ENCODE measurements at places on chromosomes 3 and 15. TPM values are rescaled to one million over a fixed set of nuclear protein-coding genes. Genes with fewer than 3 reads are reported as not detected.

- no peak overlapping the region for H3K4me3 ChIP-seq
- H3K36me3 ChIP-seq = no peaks in the 10 kb centered on the region
- DNase-seq = no peak
- no peaks in the 10 kb centered on the region for H3K4me1 ChIP-seq
- no peaks in the 10 kb centered on the region for H3K27me3 ChIP-seq
Observed at GRCh38 chr3:51044982-51045381, 340.1 kb upstream of the MANF start.

GRCh38 chr3:57911593-57911992 lies 96.6 kb upstream of the FLNB start:
- H3K4me3 ChIP-seq = no peak overlapping the region
- H3K4me1 ChIP-seq = peaks cover 84% of the 10 kb centered on the region
- H3K27me3 ChIP-seq = no peaks in the 10 kb centered on the region
- DNase-seq = no peak
- peak overlapping the region; percentile 66 for H3K27ac ChIP-seq

- H3K4me1 ChIP-seq = no peaks in the 10 kb centered on the region
- no peaks in the 10 kb centered on the region for H3K36me3 ChIP-seq
- no peak for DNase-seq
- H3K4me3 ChIP-seq = no peak overlapping the region
Observed at GRCh38 chr3:191889756-191890155, 428.8 kb downstream of the PYDC2 start.

PCOLCE2 gene
- total RNA-seq = 23.0 TPM

DNA sequence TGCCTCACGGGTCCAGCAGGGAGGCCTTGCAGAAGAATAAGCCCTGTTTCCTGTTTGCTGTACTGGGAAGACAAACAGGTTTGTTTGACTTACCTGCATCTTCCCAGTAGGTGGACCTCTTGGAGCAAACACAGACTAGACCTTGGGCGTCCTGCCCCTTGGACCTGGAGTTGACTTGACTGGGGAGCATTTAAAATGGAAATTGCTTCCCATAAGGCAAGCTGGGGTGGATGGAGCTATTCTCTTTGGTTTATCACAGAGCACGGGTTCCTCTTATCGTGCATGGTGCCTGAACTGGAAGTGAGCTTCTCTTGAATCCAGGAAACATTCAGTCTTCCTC lies 151.4 kb downstream of the RPLP1 start:
- H3K27ac ChIP-seq = no peak overlapping the region
- H3K27me3 ChIP-seq = no peaks in the 10 kb centered on the region
- no peak for DNase-seq

DNA sequence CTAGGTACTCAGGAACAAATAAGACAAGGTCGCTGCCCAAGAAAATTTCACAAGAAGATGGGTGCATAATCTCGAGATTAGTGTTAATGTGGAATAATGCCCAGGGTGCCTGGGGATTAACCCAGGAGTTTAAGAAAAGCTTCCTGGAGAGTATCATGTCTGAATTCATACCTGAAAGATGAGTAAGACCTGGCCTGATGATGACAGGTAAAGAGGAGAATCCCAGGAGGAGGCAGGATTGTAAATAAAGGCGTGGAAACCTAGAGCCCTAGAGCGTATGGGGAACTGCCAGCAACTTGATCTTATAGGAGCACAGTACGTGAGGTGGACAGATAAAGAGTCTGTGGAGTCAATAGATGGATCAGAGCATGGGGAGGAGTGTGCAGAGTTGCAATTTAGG lies 43.0 kb downstream of the ARRDC4 start:
- DNase-seq = no peak
- H3K36me3 ChIP-seq = no peaks in the 10 kb centered on the region
- H3K27me3 ChIP-seq = no peaks in the 10 kb centered on the region
- no peaks in the 10 kb centered on the region for H3K4me1 ChIP-seq
- H3K4me3 ChIP-seq = no peak overlapping the region
- H3K27ac ChIP-seq = no peak overlapping the region

IRAK2 gene
- 1.1 TPM for total RNA-seq

DNA sequence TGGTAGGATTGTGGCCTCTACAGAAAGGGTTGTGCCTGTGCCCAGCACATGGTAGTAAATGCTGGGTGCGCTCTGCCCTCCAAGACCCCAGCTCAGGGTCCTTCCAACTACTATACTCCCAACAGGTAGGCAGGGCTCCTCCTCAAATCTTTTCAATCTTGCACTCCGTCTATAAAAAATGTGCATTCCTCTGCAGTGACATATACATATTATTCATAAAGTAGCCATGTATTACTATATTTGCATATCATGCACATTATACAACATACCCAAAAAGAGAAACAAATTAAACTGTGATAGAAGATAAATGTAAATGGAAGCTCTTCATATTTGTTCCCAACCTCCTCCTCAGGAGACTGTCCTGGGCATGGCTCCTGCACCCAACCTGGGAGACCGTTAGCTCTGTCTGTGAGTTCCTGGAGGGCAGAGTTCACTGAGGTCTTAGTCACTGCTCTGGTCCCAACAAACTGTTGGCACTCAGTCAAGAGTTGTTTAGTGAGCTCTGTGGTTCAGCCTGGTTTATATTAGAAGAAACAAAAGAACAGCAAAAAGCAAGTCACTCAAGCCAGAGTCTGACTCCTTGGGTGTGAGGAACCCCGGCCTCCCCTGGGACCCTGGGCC lies 47.7 kb upstream of the GRIP2 start:
- H3K27ac ChIP-seq = no peak overlapping the region
- H3K4me3 ChIP-seq = no peak overlapping the region
- no peaks in the 10 kb centered on the region for H3K36me3 ChIP-seq
- H3K4me1 ChIP-seq = no peaks in the 10 kb centered on the region

DNA sequence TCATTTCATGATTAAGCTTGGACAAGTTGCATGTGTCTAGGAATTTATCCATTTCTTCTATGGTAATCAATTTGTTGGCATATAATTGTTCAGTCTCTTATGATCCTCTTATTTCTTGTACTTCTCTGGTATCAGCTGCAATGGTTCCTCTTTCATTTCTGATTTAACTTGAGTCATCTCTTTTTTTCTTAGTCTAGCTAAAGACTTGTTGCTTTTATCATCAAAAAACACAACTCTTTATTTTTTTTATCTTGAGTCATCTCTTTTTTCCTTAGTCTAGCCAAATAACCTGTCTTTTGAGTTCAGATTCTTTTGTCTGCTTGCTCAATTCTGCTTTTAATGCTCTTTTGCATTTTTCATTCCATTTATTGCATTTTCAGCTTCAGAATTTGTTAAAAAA lies 37.3 kb downstream of the UBE3A start:
- H3K27me3 ChIP-seq = no peaks in the 10 kb centered on the region
- no peaks in the 10 kb centered on the region for H3K4me1 ChIP-seq
- no peak overlapping the region for H3K4me3 ChIP-seq
- no peak overlapping the region for H3K27ac ChIP-seq
- peaks cover 17% of the 10 kb centered on the region for H3K36me3 ChIP-seq

- DNase-seq = no peak
- peaks cover 29% of the 10 kb centered on the region for H3K4me1 ChIP-seq
- no peak overlapping the region for H3K4me3 ChIP-seq
- H3K36me3 ChIP-seq = no peaks in the 10 kb centered on the region
- H3K27me3 ChIP-seq = no peaks in the 10 kb centered on the region
Observed at GRCh38 chr3:128753715-128754114, 27.7 kb downstream of the RAB7A start.

ASB14 gene
- not detected for total RNA-seq

SYNM gene
- total RNA-seq = 731 TPM

DNA sequence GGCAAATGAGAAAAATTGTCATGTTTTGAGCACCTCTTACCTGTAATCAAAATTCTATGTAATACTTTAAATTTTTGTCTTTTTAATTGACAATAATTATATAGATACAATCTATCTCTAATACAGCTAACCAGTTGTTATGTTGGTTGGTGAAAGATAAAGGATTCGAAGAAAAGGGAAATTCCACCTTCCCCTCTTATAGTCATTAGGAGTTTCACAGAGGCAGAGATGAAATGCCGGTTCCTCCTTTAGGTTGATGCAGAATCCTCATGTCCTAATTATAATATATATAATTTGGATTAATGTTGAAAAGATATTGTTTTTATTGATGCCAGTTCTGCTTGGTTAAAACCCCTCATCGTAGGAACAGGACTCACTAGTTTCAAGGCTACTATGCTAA lies 67.1 kb downstream of the LRCH3 start:
- no peaks in the 10 kb centered on the region for H3K27me3 ChIP-seq
- H3K27ac ChIP-seq = no peak overlapping the region
- peaks cover 12% of the 10 kb centered on the region for H3K36me3 ChIP-seq
- no peak for DNase-seq
- H3K4me1 ChIP-seq = no peaks in the 10 kb centered on the region

GRCh38 chr3:66497288-66497984 lies 3.4 kb downstream of the LRIG1 start:
- H3K27ac ChIP-seq = peak overlapping the region; percentile 97
- peak overlapping the region; percentile 90 for H3K4me3 ChIP-seq
- H3K4me1 ChIP-seq = peaks cover 58% of the 10 kb centered on the region
- DNase-seq = no peak

- no peaks in the 10 kb centered on the region for H3K4me1 ChIP-seq
- H3K36me3 ChIP-seq = no peaks in the 10 kb centered on the region
- H3K27me3 ChIP-seq = no peaks in the 10 kb centered on the region
- H3K27ac ChIP-seq = no peak overlapping the region
Observed at GRCh38 chr3:189909139-189909538, 211.6 kb downstream of the P3H2 start.

- H3K36me3 ChIP-seq = no peaks in the 10 kb centered on the region
- H3K27ac ChIP-seq = no peak overlapping the region
- DNase-seq = no peak
- no peak overlapping the region for H3K4me3 ChIP-seq
Observed at GRCh38 chr3:46492890-46493547, 4.8 kb upstream of the RTP3 start.

PLSCR4 gene
- 58.8 TPM for total RNA-seq

DNA sequence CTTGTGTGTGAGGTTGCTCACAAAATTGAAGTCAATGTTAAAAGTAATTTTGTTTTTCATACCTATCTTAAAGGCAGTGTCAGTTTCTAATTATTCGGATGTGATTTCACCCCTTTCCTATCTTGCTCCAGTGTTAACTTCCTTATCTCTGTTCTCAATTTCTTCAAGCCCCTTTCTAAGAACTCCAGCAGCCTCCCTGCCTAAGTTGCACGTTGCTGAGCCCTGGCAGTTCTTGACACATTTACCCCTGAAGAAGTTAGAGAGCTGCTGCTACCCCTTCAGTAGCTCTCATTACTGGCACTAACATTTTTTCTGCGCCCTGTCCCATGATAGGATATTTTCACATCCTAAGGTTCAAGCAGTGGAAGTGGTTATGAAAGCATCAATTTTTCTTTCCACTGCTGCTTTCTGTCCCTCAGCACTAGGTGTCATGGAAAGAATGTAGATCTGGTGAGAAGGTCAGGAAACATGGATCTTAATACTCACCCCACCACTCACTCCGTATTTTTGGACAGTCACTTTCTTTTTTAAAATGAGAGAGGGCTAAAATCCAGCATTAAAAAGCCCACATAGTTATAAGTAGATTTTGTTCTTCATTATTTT lies 62.9 kb downstream of the OPA1 start:
- no peaks in the 10 kb centered on the region for H3K27me3 ChIP-seq
- no peaks in the 10 kb centered on the region for H3K4me1 ChIP-seq
- no peak overlapping the region for H3K4me3 ChIP-seq
- no peak overlapping the region for H3K27ac ChIP-seq
- DNase-seq = no peak

RARRES1 gene
- 13.0 TPM for total RNA-seq

DNA sequence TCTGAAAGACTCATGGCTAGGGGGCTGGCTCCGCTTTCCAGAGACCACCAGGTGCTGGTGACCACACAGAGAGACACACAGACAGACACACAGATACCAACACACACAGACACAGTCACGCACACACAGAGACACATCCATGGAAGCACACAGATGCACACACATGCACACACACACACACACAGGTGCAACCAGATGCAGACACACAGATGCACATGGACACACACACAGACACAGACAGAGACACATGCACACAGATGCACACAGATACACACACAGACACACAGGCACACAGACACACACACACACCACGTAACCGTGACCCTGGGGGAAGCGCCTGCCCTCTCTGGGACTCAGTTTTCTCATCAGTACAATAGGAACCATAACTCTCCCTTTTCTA lies 132.2 kb downstream of the WNT7A start:
- H3K4me1 ChIP-seq = no peaks in the 10 kb centered on the region
- no peak for DNase-seq
- H3K27me3 ChIP-seq = no peaks in the 10 kb centered on the region
- H3K4me3 ChIP-seq = no peak overlapping the region
- no peak overlapping the region for H3K27ac ChIP-seq
- no peaks in the 10 kb centered on the region for H3K36me3 ChIP-seq

DNA sequence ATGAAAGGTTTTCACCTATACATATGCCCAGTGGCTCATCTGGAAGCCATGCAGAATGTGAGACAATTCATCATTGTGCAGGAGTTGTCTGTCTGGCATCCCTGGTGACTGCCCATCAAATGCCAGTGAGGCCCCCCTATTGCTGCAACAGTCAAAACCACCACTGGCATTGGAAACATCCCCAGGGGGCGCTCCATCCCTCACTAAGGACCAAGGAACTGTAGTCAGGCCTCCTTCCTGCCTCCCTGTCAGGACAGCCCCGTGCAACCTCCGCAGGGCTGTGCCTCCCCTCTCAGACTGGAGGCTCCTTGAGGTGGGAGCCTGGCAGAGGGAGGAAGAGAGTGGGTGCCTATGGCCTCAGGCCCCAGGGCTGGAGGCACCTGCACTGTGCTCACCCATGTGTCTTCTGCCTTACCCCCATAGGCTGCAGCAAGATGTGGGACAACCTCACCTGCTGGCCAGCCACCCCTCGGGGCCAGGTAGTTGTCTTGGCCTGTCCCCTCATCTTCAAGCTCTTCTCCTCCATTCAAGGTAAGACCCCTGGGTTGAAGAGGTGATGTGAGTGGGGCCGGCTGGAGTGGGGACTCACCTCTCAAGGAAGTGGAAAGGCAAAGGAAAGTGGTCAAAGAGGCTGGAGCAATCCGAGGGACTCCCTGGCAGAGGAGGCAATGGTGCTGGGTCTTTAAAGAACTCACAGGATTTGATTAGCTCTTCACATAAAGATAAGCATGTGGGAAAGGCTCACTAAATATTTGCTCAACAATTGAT lies 16.5 kb downstream of the VIPR1 start:
- H3K27ac ChIP-seq = no peak overlapping the region
- H3K4me1 ChIP-seq = no peaks in the 10 kb centered on the region
- DNase-seq = no peak
- no peaks in the 10 kb centered on the region for H3K27me3 ChIP-seq
- no peak overlapping the region for H3K4me3 ChIP-seq

RNF111 gene
- 22.0 TPM for total RNA-seq

UCN2 gene
- not detected for total RNA-seq

- H3K27ac ChIP-seq = no peak overlapping the region
- H3K27me3 ChIP-seq = no peaks in the 10 kb centered on the region
- no peak overlapping the region for H3K4me3 ChIP-seq
- no peaks in the 10 kb centered on the region for H3K36me3 ChIP-seq
- peaks cover 66% of the 10 kb centered on the region for H3K4me1 ChIP-seq
- DNase-seq = no peak
Observed at GRCh38 chr3:150747886-150748683, 14.9 kb downstream of the SIAH2 start.

CGGBP1 gene
- total RNA-seq = 71.4 TPM

Data from sigmoid colon (tissue), 7 donors.